ENCODE measurements at places on chromosomes 5 and 9.

DNA sequence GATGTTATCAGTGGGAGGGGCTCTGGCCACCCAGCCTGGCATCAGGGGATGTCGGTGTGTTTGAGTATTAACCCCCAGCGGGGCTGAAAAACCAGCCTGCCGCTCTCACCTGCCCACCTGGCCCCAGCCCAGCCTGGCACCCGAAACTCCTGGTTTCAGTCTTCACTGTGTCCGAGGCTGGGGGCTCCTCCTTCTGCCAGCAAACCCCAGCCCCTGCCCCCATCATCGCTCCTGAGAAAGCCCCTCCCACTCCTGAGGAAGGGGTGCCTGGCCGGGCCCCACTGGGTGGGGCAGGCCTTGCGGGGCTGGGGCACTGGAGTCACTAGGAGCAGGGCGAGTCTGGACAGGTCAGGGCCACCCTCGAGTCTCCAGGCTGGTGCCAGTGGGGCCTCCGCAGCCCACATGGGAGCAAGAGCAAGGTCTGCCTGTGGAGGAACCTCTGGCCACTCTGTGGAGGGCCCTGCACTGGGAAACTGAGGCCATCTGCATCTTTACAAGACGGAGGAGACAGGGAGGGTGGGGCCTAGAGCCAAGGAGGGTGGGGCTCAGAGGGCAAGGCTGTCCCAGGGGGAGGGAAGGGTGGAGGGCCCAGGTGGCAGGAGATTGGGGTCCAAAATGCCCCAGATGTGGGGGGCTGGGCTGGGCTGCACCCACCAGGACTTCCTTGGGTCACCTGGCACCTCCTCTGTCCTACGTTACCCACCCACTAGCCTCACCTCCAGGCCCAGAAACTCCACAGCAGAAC, 51.5 kb upstream of the NOTCH1 start:
- DNase-seq = no peak

DNA sequence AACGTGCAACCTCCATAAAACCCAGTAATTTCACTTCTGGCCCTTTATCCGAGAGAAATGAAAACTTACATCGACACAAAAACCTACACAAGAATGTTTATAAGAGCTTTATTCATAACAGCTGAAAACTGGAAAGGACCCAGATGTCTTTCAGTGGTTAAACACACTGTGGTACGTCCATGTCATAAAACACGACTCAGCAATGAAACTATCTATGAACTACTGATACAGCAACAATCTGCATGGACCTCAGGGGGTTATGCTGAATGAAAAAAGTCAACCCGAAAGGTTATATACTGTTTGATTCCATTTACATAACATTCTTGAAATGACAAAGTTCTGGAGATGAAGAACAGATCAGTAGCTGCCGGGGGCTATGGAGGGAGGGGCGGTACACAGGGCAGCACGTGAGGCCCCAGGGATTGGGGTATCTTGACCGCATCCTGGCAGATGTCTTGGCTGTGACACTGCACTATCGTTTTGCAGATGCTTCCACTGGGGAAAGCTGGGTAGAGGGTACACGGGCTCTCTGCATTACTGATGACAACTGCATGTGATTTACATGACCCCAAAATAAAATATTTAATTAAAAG, 4.1 kb downstream of the CCDC127 start:
- no peak for DNase-seq

DNA sequence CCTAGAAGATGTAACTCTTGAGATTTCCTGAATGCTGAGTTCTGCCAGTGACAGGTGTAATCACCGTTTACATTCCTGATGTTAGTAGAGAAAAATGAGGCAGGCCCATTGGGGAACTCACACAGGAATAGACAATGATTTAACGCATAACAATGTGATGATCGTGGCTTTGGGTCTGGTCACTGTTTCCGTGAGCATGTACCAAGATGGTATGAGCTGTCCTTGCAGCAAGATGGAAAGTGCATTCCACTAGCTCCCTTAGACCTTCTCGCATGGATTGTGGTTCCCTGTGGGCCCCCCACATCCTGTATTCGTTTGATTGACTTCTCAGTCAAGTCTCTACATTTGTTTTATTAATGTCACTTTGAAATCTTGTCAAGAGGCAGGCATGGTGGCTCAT, 124.0 kb upstream of the DAP start:
- DNase-seq = no peak

DNA sequence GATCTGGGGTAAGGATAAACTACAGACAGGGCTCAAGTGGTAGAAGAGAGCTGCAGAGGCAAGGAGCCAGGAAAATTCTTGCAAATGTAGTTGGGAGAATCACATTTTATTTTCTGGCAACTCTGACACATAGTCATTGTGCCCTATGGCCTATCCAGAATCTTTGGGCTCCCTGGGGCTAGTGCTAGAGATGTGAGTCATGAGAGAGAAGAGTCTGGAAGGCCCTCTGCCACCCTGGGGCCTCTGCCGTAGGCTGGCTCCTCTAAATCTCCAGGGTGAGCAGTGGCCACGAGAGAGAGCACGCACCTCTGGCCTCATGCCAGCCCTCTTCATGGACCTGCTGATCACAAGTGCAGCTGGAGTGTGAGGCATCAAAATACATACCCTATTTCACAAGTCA, 74.3 kb upstream of the SSBP2 start:
- DNase-seq = no peak

DNA sequence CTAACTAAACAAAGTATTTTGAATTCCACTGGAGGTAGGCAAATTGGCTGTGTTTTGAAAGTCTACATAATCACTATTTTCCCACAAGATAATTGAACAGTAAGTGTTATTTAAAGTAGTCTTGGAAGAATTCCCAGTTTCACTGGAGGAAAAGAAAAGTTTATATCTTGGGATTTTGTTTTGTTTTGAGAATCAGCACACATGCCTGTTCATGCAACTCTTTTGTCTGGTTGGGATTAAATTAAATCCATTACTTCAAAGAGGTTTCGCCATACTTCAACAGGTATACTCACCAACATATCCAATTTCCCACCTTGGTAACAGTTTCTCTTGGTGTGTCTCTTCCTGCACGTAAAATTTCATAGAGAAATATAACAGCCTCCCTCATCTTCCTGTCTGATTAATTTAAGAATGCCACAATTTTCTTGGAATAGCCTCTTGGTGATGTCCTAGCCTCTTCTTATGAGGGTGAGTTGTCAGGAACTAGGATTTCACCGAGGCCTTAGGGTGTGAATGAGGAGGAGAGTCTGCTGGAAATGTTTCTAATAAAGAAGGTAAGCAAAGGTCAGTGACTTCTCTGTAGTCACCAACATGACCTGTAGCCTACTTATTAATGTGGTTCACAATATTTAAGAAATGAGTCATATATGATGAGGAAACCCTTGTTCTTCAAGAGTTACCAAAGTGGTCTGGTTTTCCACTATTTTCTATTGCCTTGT, 48.1 kb downstream of the ITGA2 start:
- DNase-seq = no peak

GRCh38 chr5:142053426-142054151, 40.8 kb upstream of the GNPDA1 start:
- DNase-seq = no peak

- no peak for DNase-seq
Measured at GRCh38 chr9:97808972-97809371, 44.1 kb upstream of the FOXE1 start.

- DNase-seq = no peak
Measured at GRCh38 chr5:92800365-92800764, 780.7 kb downstream of the NR2F1-AS1 start.

GRCh38 chr5:59579101-59579823, 314.3 kb downstream of the PDE4D start:
- DNase-seq = no peak

- no peak for DNase-seq
Measured at GRCh38 chr5:143177263-143177983, 226.1 kb downstream of the NR3C1 start.

GRCh38 chr5:88663793-88664216, 219.2 kb downstream of the MEF2C start:
- DNase-seq = no peak

GRCh38 chr5:58498340-58498942, 7.2 kb downstream of the GAPT start:
- DNase-seq = no peak

GRCh38 chr9:131432050-131432449, 38.2 kb downstream of the PRRC2B start:
- no peak for DNase-seq

- DNase-seq = no peak
Measured at GRCh38 chr5:32760091-32760509, 49.0 kb downstream of the NPR3 start.

DNA sequence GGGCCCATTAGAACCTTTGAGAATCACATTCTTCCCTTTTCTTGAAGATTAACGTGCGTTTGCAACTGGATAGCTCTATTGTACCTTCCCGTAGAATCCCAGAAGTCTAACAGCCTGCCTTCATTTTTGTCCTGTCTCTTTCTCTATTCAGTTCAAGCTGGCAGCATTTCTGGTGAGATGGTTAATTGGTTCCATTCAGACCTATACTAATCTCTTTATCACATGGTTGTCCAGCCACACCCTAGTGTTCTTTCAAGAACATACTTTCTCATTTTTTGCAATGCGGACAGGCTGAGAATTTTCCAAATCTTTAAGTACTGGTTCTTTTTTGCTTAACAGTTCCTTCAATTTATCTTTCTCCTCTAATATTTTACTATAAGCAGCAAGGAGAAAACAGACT, 26.0 kb downstream of the NUTM2F start:
- DNase-seq = no peak

GRCh38 chr5:178309271-178310013, 76.8 kb upstream of the PHYKPL start:
- DNase-seq = no peak

DNA sequence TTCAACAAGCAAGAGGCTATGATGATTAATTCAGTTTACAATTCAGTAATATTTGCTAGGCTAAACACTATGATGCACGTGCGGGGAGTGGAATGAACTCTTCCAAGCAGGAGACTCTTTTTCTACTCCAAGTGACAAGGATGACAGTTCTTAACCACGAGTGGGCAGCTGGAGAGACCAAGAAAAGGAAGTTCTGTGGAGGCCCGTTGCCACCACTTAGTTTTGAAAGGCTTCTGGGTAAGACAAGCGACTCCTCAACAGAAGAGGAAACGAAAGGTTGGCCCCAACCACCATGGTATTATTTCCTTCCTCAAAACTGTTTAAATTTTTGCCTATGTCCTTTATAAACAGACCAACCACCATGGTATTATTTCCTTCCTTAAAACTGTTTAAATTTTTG, 2.8 kb downstream of the DCAF12 start:
- DNase-seq = no peak

DNA sequence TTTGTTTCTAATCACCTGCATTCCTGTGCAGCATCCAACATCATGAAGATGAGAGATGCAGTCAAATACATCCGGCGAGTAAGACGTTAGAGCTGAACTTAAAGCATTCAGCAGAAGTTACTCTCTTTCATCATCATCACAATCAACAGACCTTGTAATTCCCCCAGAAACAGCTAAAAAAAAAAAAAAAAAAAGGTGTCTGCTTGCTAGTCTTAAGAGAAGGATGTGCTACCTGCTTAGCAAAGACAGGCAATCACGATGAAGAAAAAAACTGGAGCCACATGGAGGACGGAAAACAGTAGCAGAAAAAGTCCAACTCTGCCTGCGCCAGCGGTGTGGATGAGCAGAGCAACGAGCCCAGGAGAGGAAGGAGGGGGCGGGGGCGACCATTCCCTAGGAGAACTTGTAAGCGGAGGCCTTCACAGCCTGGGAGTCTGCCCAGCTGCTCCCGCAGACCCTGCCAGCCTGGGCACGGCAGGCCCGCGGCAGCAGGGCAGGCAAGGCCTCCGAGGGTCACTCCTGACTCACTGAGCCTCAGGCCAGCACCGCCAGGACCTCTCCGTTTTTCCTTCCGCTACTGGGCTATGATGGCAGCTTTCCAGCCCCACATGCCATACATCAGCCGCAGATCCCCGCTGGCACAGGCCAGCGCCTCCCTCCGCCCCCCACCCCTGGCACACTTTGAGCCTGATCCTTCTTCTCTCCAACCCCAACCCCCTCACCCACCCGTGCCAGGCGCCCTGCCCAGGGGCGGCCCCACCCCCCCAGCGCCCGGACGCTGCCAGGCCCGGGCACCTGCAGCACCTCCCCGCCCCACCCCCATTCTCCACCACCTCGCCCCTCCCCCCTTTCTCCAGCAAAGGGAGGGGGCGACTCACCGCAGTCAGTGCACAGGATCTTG, 1.4 kb downstream of the NRG2 start:
- DNase-seq = no peak

DNA sequence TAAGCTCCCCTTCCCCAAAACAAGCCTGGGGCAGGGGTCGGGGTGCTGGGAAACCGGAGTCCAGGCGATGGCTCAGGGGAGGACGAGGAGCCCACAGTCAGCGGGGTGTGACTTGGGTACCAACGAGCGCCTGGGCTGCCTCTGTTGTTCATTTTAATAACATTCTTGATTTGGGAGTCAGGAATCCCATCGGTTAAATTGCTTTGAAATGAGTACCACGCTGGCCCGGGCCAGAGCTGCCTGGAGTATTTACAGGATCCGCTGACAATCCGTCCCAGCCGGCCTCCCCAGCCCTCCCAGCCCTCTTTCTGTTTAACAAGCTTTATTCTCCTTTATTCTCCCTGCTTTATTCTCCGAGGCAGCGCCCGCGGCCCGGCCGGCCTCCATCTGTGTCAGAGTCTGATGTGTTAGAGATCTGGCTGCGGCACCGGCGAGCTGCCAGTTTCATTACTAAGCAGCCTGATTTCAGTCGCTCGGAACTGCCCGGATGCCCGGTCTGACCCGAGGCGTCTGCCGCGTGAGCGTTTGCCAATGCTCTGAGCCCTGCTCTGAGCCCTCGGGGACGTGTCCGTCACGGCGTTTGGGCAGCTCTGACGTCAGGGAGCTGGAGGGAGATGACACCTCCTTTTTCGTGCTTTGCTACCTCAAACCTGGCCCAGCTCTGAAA, 16.5 kb upstream of the QRFP start:
- DNase-seq = no peak

- DNase-seq = no peak
Measured at GRCh38 chr5:176716320-176716719, 69.0 kb downstream of the TSPAN17 start.

DNA sequence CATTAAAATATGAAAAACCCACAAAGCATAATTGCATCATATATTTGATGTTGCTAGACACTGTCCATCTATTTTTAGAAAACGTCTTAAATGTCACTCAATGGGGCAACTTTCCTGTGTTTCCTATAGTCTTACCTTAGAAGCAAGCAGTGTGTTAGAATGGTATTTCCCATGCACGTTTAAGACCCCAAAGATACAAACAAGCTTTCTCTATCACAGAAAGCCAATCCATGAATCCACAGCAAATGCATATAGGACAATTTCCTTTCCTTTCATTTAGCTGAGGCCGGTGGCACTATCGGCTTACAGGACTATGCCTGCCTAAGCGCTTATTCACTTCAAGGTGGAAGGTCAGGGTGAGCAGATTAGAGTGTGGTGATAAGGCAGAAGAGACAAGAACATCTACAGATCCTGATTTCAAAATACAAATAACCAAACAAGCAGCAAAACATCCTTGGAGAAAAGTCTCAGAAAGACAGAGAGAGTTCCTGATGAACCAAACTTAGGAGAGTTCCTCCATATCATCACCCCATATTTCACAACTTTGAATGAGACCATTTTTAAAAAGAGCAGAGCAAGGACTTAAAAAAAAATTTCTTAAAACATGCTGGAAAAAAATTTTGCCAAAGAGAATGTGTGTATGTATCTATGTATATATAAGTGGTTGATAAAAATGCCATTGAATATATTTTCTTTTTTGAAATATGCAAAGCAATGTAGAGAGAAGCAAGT, 57.2 kb downstream of the MEF2C start:
- DNase-seq = no peak

- no peak for DNase-seq
Measured at GRCh38 chr9:78031444-78031892, at the start of gene GNAQ. GNAQ (minus strand) TSS chr9:78031811; CDS start chr9:78031235, 576 bp downstream.

GRCh38 chr5:140953234-140953633, 13.0 kb upstream of the PCDHAC2 start:
- DNase-seq = no peak

All from NK-92 treated with Interleukin-12 subunit alpha and Interleukin-12 subunit beta, amount 100 ng/mL, for 24 hours (cell line).